ENCODE measurements at places on chromosomes 3 and 15.

- peak; percentile 80 for DNase-seq
Measured at GRCh38 chr3:194586836-194587235, 46.4 kb downstream of the TMEM44 start.

- peak; percentile 76 for DNase-seq
Measured at GRCh38 chr3:156181509-156181908, 61.1 kb downstream of the KCNAB1 start.

GRCh38 chr3:147458995-147459704 lies 50.0 kb downstream of the ZIC1 start:
- no peak for DNase-seq

GRCh38 chr15:91862891-91863504 lies 9.5 kb downstream of the SLCO3A1 start:
- no peak for DNase-seq

DNA sequence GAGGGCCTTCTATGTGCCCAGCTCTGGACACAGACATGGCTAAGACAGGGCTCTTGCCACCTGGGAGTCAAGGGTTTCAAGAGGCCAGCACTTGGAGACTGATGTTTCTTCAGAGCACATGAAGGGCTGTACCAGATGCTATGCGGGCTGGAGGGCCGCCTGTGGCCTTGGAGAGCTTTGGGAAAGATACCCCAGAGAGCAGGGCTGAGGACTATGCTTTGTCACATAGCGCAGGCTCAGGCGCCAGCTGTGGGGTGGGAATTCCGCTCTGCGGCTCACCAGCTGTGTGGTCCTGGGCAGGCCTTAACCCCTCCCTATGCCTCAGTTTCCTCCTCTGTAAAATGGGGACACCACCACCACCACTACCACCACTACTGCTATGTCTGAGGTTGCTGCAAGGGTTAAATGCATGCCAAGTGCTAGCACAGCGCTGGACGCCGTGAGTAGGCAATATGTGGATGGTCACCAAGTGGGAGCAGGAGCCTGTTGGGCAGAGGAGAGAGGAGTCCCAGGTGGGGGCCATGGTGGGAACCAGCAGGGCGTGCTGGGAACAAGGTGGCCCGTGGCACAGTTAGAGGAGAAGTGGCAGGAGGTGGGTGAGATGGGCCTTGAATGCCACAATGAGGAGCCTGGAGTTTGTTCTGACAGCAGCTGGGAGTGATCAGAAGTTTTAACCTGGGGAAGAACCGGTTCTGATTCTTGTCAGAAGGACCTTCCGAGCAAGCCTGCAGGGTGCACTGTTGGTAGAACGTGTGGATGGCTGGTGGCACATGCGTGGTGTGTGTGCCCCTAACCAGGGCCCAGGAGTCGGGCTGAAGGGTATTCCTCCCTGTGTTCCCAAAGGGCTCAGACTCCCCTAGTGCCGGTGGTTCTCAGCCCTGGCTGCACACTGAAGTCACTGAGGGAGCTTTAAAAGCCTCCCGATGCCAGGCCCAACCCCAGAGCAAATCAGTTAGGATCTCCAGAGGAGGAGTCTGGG lies 41.7 kb downstream of the FEM1B start:
- DNase-seq, result no peak

GRCh38 chr3:57041674-57042073 lies 18.8 kb upstream of the SPATA12 start:
- DNase-seq, result no peak

DNA sequence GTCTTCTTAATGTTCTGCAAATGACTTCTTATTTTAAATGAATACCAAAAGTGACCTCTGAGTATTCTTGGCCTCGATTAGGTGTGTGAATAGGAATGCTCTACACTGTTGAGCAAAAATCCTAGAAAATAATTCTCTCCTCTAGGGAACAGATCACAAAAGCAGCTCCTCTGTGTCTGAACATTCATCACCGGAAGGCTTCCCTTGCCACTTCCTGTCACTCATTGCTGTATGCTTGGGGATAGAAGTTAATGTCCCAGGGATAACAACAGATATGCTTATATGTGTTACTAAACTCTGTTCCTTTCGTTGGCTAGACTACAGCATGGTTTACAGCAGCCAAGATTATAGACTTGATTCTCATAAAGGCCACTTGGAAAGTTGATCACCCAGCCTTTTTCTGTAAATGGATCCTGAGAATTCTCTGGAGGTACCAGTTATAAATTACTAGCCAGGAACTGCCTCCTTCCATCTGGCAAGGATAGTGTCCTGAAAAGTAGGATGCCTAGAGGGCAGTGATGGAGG lies 16.0 kb upstream of the PTX3 start:
- DNase-seq, result no peak

GRCh38 chr15:65006876-65007275 lies 17.2 kb upstream of the SPG21 start:
- no peak for DNase-seq

GRCh38 chr3:134617608-134618477 lies 33.0 kb downstream of the KY start:
- DNase-seq, result no peak

DNA sequence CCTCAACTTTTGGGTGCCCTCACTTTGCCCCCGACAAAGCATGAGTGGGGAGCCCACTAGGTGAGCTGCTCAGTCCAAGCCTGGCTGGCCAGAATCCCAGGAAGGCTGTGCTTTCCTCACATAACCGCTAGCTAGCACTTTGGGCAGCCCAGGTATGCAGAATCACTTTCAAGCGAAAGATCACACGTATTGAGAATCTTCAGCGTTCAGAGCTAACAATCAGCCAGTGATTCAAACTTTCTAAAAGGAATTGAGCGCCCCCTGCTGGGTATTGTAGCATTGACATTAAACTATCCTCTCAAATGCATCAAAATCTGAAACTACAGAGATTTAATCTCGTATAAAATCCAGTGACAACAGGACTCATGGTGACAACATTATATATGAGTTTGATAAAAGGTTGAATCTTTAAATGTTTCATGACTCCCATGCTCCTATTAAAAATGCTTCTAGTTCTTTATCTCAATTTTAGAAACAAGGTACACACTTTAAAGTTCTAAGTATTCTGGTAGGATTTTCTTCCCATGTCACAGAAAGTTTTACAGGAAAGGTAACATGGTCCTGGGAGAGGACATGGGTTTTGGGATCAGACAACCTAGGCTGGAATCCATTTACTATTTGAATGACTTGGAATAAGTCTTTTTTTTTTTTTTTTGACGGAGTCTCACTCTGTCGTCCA lies 11.8 kb downstream of the ANAPC13 start:
- DNase-seq, result peak; percentile 70

DNA sequence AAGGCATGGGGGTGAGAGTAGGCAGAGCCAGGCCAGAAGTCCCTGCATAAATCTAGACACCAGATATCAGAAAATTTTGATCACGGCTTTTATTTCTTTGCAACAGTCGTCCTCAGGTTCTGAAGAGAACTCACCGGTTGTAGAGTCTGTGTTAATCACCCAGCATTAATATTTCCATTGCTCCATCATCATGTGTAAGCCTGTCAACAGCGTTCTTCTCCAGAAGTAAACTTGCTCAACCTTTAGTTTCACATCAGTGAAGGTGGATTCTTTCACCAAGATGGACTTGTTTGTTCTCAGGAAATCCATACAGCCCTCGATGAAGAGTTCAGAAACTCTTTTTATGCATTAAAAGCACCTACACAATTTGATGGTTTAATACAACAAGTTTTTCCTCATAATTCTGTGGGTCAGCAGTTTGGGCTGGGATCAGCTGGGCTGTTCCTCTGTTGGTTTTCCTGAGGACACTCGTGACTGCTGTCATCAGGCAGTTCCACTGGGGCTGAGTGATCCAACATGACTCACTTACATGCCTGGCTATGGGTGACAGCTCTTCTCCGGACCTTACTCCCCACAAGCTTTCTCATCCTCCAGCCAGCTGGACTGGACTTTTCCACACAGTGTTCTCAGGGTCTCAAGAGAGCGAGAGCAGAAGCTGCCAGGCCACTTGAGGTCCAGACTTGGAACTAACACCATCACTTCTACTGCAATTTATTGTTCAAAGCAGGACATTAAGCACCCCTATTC lies 303.4 kb downstream of the ZNF621 start:
- peak; percentile 7 for DNase-seq

All from Daoy (cell line).